ENCODE measurements at places on chromosomes 7 and 10.

DNA sequence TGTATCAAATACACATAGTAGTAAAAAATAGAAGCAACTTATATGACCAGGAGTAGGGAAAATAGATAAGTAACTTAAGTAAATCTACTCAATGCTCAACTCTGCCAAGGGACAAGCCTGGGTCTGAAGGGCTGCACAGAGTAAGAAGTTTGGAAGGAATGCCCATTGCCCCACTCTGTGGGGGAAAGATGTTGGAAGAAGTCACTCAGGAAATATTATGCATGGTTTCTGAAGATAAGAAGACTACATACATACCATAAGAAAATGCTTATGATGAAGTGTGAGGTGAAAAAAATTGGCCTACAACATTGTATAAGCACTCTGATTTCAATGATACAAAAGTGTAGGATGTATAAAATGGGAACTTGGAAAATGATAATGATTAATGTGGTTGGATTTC lies 54.0 kb downstream of the LAMB4 start:
- no peak for DNase-seq
- no peaks in the 10 kb centered on the region for H3K4me1 ChIP-seq
- H3K27me3 ChIP-seq: no peaks in the 10 kb centered on the region
- H3K36me3 ChIP-seq: no peaks in the 10 kb centered on the region
- no peak overlapping the region for H3K4me3 ChIP-seq
- H3K27ac ChIP-seq: no peak overlapping the region

DNA sequence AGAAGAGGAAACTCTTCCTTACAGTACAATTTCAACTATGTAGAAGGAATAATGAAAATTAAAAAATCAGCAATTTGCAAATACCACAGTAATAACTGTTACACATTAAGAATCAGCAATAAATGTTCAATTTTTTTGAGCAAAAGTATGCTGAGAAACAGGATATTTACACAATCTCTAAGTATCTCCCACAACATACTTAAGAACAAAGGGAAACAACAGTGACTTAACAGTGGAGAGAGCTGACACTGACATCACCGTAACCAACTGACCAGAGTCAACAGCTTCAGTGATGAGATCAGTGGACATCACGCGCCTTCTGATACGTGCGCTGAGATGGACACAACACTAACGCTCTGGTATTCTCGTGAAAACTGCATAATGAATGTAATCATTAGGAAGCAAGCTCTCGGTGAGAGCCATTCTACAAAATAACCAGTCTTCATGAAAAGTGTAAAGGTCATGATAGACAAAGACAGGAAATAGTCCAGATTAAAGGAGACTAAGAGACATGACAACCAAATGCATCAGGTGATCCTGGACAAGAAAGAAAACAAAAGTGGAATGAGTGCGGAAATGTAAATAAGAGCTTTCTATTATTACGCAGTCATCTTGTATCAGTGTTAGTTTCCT lies 82.6 kb downstream of the PIP4K2A start:
- peaks cover 23% of the 10 kb centered on the region for H3K4me1 ChIP-seq
- DNase-seq: no peak
- no peaks in the 10 kb centered on the region for H3K36me3 ChIP-seq
- H3K4me3 ChIP-seq: no peak overlapping the region
- no peaks in the 10 kb centered on the region for H3K27me3 ChIP-seq
- peak overlapping the region; percentile 50 for H3K27ac ChIP-seq

DNA sequence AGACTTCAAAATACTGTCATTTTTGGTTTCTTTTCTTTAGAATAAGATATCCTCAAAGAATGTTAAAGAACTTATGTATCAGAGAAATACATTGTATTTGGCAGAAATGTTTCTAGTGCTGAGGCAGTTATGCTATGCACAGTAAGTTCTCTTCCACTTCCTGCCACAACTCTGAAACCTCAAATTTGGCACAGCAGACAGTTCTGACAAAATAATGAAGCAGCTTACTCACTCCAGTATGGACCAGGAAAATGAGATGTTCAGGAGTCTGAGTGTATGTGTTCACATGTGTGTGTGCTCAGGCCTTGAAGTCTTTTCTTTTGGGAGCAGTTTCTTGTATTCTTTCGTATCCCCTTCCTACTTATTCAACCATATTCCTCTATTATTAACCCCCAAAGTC lies 197.0 kb upstream of the AGK start:
- no peak for DNase-seq
- no peaks in the 10 kb centered on the region for H3K27me3 ChIP-seq
- H3K4me1 ChIP-seq: no peaks in the 10 kb centered on the region

DNA sequence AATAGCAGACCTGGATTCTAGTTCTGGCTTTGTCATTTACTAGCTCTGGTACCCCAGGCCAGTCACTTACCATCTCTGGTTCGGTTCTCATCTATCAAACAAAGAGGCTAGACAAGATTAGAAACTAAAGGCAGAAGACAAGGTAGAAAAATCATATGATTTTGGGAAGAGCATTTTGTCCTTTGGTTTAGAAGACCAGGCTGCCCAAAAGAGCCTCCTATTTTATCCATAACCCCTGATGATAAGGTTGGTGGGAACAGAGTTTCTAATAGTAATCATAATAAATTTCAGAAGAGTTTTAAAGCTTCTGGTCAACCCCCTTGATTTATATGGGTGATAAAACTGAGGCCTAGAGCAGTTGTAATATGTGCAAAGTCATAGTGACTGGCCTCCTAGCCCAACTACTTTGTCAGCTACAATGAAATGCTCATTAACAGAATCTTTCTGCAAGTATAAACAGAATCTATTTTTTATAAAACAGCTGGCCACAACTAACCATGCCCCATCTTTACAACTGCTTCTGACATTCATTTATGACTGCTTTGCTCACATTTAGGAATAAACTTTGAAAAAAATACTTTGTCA lies 23.4 kb downstream of the COX15 start:
- H3K4me1 ChIP-seq: no peaks in the 10 kb centered on the region
- peaks cover 57% of the 10 kb centered on the region for H3K36me3 ChIP-seq
- H3K27ac ChIP-seq: peak overlapping the region; percentile 0
- H3K27me3 ChIP-seq: no peaks in the 10 kb centered on the region
- H3K4me3 ChIP-seq: no peak overlapping the region
- DNase-seq: no peak

- no peak overlapping the region for H3K4me3 ChIP-seq
- peaks cover 12% of the 10 kb centered on the region for H3K4me1 ChIP-seq
- no peak for DNase-seq
- no peaks in the 10 kb centered on the region for H3K36me3 ChIP-seq
Measured at GRCh38 chr7:22713463-22713862, 13.5 kb upstream of the IL6 start.

GRCh38 chr10:22690614-22691431 lies 23.6 kb downstream of the PIP4K2A start:
- no peaks in the 10 kb centered on the region for H3K36me3 ChIP-seq
- H3K27ac ChIP-seq: peak overlapping the region; percentile 14
- H3K4me1 ChIP-seq: peaks cover 32% of the 10 kb centered on the region
- H3K27me3 ChIP-seq: no peaks in the 10 kb centered on the region
- no peak overlapping the region for H3K4me3 ChIP-seq
- DNase-seq: no peak

GRCh38 chr10:77101341-77101740 lies 536.3 kb downstream of the KCNMA1 start:
- no peaks in the 10 kb centered on the region for H3K36me3 ChIP-seq
- peaks cover 24% of the 10 kb centered on the region for H3K4me1 ChIP-seq
- H3K4me3 ChIP-seq: no peak overlapping the region
- no peak overlapping the region for H3K27ac ChIP-seq
- no peak for DNase-seq
- no peaks in the 10 kb centered on the region for H3K27me3 ChIP-seq

GRCh38 chr10:102916173-102916572 lies 1.9 kb upstream of the CNNM2 start:
- H3K27ac ChIP-seq: no peak overlapping the region
- DNase-seq: no peak
- peaks cover 34% of the 10 kb centered on the region for H3K4me1 ChIP-seq
- no peak overlapping the region for H3K4me3 ChIP-seq
- no peaks in the 10 kb centered on the region for H3K27me3 ChIP-seq

- no peaks in the 10 kb centered on the region for H3K27me3 ChIP-seq
- no peak overlapping the region for H3K27ac ChIP-seq
- H3K36me3 ChIP-seq: no peaks in the 10 kb centered on the region
- H3K4me1 ChIP-seq: no peaks in the 10 kb centered on the region
Measured at GRCh38 chr7:120475994-120476393, 203.0 kb downstream of the KCND2 start.

GRCh38 chr7:2497500-2498336 lies 21.5 kb upstream of the GRIFIN start:
- no peaks in the 10 kb centered on the region for H3K36me3 ChIP-seq
- no peak overlapping the region for H3K4me3 ChIP-seq
- H3K27me3 ChIP-seq: peaks cover 48% of the 10 kb centered on the region
- H3K4me1 ChIP-seq: peaks cover 24% of the 10 kb centered on the region
- no peak overlapping the region for H3K27ac ChIP-seq

GRCh38 chr10:32957341-32958084 lies 517 bp downstream of the ITGB1 start:
- no peaks in the 10 kb centered on the region for H3K36me3 ChIP-seq
- no peaks in the 10 kb centered on the region for H3K27me3 ChIP-seq
- peak overlapping the region; percentile 97 for H3K4me3 ChIP-seq
- peak overlapping the region; percentile 93 for H3K27ac ChIP-seq

DNA sequence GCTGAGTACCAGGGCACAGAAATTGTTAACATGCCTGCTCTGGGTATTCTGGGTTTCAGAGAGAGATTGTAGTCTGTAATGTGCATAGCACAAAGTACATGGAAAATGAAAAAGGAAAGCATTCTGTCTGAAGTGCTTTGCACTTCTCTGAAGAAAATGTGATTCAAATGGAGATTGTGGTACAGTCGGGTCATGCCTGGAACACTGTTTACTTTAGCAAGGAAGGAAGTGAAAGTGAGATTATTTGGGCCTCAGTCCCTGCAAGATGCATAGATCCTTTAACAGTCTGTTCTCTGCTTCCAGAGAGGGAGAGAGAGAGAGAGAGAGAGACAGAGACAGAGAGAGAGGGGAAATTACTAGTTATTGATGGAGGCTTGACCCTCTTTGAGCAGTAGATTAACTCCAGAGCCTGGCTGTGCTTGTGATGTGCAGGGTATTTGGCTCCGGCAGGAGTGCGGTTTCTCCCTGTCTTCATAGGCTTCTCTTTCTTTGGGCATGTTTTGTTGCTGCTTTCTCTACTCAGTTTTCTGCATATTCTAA lies 5.4 kb downstream of the VWC2 start:
- H3K4me1 ChIP-seq: peaks cover 9% of the 10 kb centered on the region
- no peaks in the 10 kb centered on the region for H3K36me3 ChIP-seq
- peaks cover 32% of the 10 kb centered on the region for H3K27me3 ChIP-seq
- no peak for DNase-seq

DNA sequence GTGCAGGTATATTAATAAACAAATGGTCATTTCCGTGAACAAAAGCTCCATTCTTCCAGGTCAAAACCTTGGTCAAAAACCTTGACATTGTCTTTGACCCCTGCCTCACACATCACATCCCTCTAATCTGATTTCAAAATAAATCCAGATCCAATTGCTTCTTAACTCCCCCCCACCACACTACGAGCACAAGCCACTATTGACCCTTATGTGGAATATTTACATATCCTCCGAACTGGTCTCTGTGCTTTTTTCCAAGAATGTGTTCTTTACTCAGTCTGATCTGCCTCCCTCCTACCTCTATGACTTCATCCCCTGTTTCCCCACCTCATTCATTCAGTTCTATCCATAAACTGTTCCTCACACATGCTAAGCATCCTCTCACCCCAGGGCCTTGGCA lies 313.6 kb upstream of the NPVF start:
- no peaks in the 10 kb centered on the region for H3K27me3 ChIP-seq
- H3K4me1 ChIP-seq: no peaks in the 10 kb centered on the region
- DNase-seq: no peak
- no peak overlapping the region for H3K27ac ChIP-seq

GRCh38 chr7:25831062-25831691 lies 320.8 kb upstream of the NFE2L3 start:
- no peaks in the 10 kb centered on the region for H3K36me3 ChIP-seq
- no peaks in the 10 kb centered on the region for H3K27me3 ChIP-seq
- no peak overlapping the region for H3K27ac ChIP-seq
- no peak for DNase-seq
- H3K4me1 ChIP-seq: peaks cover 9% of the 10 kb centered on the region

DNA sequence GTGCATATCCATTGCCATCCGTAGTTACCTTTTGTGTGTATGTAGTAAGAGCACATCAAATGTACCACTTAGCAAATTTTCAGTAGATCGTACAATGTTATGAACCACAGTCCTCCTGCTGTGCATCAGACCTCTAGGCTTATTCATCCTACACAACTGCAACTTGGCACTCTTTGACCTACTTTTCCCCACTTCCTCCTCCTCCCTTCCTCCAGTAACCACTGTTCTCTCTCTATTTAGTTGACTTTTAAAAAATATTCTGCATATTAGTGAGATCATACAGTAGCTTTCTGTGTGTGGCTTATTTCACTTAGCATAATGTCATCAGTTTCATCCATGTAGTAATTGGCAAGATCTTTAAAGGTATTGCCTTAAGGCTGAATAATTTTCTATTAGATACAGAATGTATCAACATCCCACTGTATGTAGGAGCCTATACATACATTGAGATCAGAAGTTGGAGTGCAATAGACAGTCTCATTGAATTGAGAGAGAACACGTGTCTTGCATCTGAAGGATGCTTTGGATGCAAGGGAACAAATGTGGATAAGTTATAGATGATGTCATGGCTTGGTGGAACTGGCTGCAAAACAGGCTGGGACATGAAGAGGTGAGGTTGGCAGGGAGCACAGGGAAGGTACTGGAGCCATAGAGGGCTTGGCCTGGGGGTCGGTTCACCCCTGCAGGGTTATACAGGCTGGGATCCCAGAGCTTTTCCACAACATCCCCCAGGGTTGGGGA lies 83.0 kb upstream of the FAM180A start:
- no peaks in the 10 kb centered on the region for H3K36me3 ChIP-seq
- H3K4me3 ChIP-seq: no peak overlapping the region
- no peaks in the 10 kb centered on the region for H3K27me3 ChIP-seq
- no peaks in the 10 kb centered on the region for H3K4me1 ChIP-seq

- no peaks in the 10 kb centered on the region for H3K4me1 ChIP-seq
- no peak overlapping the region for H3K4me3 ChIP-seq
- no peak for DNase-seq
- no peaks in the 10 kb centered on the region for H3K36me3 ChIP-seq
- H3K27ac ChIP-seq: no peak overlapping the region
Measured at GRCh38 chr10:123380491-123381085, 226.4 kb downstream of the BUB3 start.

DNA sequence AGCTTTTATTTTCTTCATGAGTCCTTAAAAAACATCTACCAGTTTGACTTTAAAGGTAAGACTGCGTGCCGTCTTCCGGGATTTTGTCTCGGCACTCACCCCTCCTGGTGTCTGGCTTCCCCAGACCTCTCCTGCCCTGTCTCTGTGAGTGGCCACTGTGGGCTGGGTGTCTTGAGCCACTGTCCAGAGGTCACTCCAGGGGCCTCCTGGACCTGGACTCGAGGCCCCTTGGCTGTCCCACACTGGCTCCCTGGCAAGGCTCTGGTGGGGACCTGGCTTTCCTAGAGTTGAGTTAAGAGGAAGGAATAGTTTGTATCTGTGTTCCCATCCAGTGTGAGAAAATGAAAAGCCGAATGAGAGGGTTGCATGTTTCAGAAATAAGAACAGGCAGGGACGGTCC lies 95.5 kb downstream of the NKX6-2 start:
- no peak overlapping the region for H3K4me3 ChIP-seq
- no peak for DNase-seq
- no peaks in the 10 kb centered on the region for H3K36me3 ChIP-seq

GRCh38 chr7:137798073-137798763 lies 48.6 kb downstream of the DGKI start:
- H3K27ac ChIP-seq: no peak overlapping the region
- no peaks in the 10 kb centered on the region for H3K27me3 ChIP-seq
- no peaks in the 10 kb centered on the region for H3K4me1 ChIP-seq
- H3K36me3 ChIP-seq: no peaks in the 10 kb centered on the region

GRCh38 chr10:91190876-91191583 lies 29.4 kb upstream of the PCGF5 start:
- H3K4me1 ChIP-seq: peaks cover 6% of the 10 kb centered on the region
- no peaks in the 10 kb centered on the region for H3K36me3 ChIP-seq
- no peak overlapping the region for H3K27ac ChIP-seq
- H3K4me3 ChIP-seq: no peak overlapping the region
